ENCODE measurements at places on chromosomes 1 and 21.

GRCh38 chr1:165152727-165153126 is 203.8 kb downstream of the LMX1A start:
- no peaks in the 10 kb centered on the region for H3K4me1 ChIP-seq
- H3K4me3 ChIP-seq = no peak overlapping the region
- no peak overlapping the region for H3K27ac ChIP-seq
- no peaks in the 10 kb centered on the region for H3K36me3 ChIP-seq
- H3K27me3 ChIP-seq = no peaks in the 10 kb centered on the region
- no peak for DNase-seq

- DNase-seq = no peak
- no peaks in the 10 kb centered on the region for H3K36me3 ChIP-seq
- no peaks in the 10 kb centered on the region for H3K27me3 ChIP-seq
- H3K4me3 ChIP-seq = no peak overlapping the region
Measured at GRCh38 chr1:225474439-225474985, 46.7 kb upstream of the LBR start.

GRCh38 chr1:202587859-202588485 is 122.3 kb downstream of the SYT2 start:
- peaks cover 47% of the 10 kb centered on the region for H3K4me1 ChIP-seq
- peak overlapping the region; percentile 85 for H3K27ac ChIP-seq
- H3K36me3 ChIP-seq = peaks cover 12% of the 10 kb centered on the region
- no peak for DNase-seq
- H3K4me3 ChIP-seq = no peak overlapping the region

DNA sequence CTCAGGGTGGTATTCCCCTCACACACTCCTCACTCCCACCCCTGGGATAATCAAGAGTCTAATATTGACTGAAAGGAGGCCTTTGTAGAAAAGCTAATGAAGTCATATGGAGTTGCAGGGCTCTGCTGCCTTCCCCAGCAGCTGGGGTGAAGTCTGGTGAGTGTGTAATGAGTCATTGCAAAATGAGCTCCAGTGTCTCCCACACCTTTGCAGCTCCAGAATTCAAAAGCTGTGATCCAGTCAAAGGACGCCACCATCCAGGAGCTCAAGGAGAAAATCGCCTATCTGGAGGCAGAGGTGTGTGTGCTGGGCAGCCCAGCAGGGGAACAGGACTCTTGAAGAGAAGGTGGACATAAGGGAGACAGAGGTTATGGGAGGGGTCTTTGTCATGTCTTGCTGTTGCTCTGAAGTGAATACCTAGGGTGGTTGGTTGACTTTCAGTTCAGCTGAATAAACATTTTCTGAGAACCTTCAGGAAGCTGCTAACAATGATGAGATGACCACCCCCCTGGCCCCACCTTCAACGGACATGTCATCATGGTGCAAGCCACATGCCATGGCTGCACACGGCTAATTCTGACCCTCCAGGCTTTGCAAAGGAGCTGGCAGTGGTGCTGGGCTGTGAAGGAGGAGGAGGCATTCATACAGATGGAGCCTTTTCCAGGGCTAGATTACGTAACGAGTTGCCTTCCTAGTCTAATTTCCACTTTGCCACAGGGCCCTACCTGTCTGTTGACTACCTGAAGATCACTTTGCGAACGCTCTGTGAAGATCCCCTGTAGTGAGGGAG is 32.2 kb upstream of the SNX27 start:
- peaks cover 2% of the 10 kb centered on the region for H3K36me3 ChIP-seq
- H3K27me3 ChIP-seq = no peaks in the 10 kb centered on the region
- DNase-seq = no peak
- no peak overlapping the region for H3K4me3 ChIP-seq
- no peak overlapping the region for H3K27ac ChIP-seq

DNA sequence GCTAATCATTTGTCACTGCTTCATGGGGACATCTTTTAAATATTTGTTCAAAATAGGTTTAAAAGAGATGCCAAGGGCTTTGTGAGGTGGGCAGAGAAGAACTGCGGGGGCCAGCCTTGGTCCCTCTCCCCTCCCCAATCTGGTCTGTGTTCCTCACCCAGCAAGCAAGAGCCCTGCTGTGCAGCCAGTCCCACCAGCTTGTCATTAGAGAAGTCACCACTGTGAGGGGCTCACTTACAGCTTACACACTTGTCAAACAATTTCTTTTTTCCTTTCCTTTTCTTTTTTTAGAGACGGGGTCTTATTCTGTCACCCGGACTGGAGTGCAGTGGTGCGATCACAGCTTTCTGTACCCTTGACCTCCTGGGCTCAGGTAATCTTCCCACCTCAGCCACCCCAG is 10.4 kb upstream of the CDK18 start:
- no peaks in the 10 kb centered on the region for H3K27me3 ChIP-seq
- no peak for DNase-seq

DNA sequence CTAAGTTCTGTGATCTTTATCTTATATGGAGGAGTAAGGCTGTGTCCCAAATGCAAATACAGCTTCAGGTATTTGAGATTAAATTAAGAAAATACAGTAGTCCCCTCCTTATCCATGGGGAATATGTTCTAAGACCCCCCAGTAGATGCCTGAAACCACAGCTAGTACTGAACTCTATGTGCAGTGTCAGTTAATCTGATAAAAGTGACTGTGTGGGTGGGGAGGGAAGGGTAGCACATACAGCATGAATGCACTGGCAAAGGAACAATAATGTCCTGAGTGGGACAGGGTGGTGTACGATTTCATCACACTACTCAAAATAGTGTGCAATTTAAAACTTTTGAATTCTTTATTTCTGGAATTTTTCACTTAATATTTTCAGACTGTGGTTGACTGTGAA is 83.1 kb downstream of the HS2ST1 start:
- H3K4me1 ChIP-seq = no peaks in the 10 kb centered on the region
- DNase-seq = no peak
- H3K4me3 ChIP-seq = no peak overlapping the region
- H3K36me3 ChIP-seq = no peaks in the 10 kb centered on the region
- H3K27me3 ChIP-seq = no peaks in the 10 kb centered on the region
- no peak overlapping the region for H3K27ac ChIP-seq

GRCh38 chr1:223189903-223190724 is 47.1 kb upstream of the TLR5 start:
- no peaks in the 10 kb centered on the region for H3K36me3 ChIP-seq
- DNase-seq = no peak
- no peak overlapping the region for H3K4me3 ChIP-seq
- no peaks in the 10 kb centered on the region for H3K27me3 ChIP-seq

DNA sequence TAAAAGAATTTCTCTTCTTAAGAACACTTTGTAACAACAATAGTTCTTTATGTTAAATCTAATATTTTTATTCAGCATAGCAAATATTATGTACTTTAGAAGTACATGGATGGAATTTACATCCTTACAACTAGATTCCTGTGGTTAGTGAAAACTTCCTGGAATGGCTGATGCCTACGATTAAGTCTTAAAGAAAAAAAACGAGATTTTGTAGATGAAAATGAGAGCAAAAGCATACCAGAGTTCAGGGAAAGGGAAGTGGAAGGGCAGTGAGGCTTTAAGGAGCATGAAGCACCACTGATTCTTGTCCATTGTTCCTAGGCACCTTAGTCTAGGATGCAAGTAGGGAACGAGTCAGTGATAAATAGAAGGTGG is 26.7 kb downstream of the CFH start:
- no peak for DNase-seq
- no peak overlapping the region for H3K4me3 ChIP-seq
- H3K4me1 ChIP-seq = no peaks in the 10 kb centered on the region
- H3K27me3 ChIP-seq = no peaks in the 10 kb centered on the region
- no peak overlapping the region for H3K27ac ChIP-seq

- DNase-seq = no peak
- peak overlapping the region; percentile 99 for H3K27ac ChIP-seq
- H3K27me3 ChIP-seq = no peaks in the 10 kb centered on the region
- no peaks in the 10 kb centered on the region for H3K36me3 ChIP-seq
- H3K4me1 ChIP-seq = peaks cover 34% of the 10 kb centered on the region
- peak overlapping the region; percentile 91 for H3K4me3 ChIP-seq
Measured at GRCh38 chr1:153921803-153922075, 1.0 kb downstream of the GATAD2B start.

GRCh38 chr1:234775477-234776246 is 165.7 kb upstream of the IRF2BP2 start:
- peak overlapping the region; percentile 41 for H3K27ac ChIP-seq
- H3K27me3 ChIP-seq = peaks cover 3% of the 10 kb centered on the region
- H3K4me3 ChIP-seq = no peak overlapping the region
- H3K36me3 ChIP-seq = no peaks in the 10 kb centered on the region
- peak; percentile 62 for DNase-seq
- peaks cover 30% of the 10 kb centered on the region for H3K4me1 ChIP-seq

GRCh38 chr21:42524341-42525028 is 10.8 kb downstream of the SLC37A1 start:
- peak overlapping the region; percentile 84 for H3K27ac ChIP-seq
- H3K27me3 ChIP-seq = no peaks in the 10 kb centered on the region
- peak overlapping the region; percentile 38 for H3K4me3 ChIP-seq
- H3K4me1 ChIP-seq = peaks cover 49% of the 10 kb centered on the region
- peak; percentile 89 for DNase-seq
- no peaks in the 10 kb centered on the region for H3K36me3 ChIP-seq

GRCh38 chr21:34887725-34888568 is 161.2 kb downstream of the RUNX1 start:
- peaks cover 6% of the 10 kb centered on the region for H3K27me3 ChIP-seq
- peaks cover 49% of the 10 kb centered on the region for H3K4me1 ChIP-seq
- DNase-seq = peak; percentile 92
- peak overlapping the region; percentile 93 for H3K27ac ChIP-seq
- peak overlapping the region; percentile 92 for H3K4me3 ChIP-seq

DNA sequence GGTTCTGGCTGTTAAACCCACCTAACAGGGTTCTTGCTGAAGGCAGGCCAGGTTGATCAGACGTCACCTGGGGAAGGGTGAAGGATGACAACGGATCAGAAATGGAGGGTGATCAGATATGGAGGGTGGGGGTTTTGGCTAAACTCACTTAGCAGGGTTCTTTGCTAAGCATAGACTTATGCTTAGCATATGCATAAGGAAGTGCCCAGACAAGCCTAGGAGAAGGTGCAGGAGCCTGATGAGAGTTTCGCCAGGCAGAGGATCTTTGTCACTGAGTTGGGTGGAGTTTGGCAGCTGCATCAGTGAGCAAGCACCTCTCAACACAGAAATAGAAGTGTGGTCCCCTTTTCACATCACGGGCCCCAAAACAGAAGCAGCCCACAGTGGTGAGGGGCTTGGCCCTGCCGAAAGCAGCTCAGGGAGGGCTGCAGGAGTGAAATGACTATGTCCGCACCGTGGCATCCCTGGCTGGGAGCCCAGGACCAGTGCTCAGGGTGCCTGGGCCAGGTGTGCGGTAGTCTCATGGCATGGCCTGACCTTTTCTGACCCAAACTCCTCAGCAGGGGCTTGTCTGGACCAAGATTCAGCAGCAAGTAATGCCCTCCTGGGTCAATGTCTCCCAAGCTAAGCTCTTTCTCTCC is 101.6 kb downstream of the AJAP1 start:
- H3K4me3 ChIP-seq = no peak overlapping the region
- H3K27ac ChIP-seq = no peak overlapping the region
- no peaks in the 10 kb centered on the region for H3K4me1 ChIP-seq
- H3K27me3 ChIP-seq = no peaks in the 10 kb centered on the region
- no peak for DNase-seq

GRCh38 chr1:47478090-47478489 is 40.2 kb downstream of the FOXD2 start:
- peaks cover 10% of the 10 kb centered on the region for H3K4me1 ChIP-seq
- H3K4me3 ChIP-seq = no peak overlapping the region
- H3K36me3 ChIP-seq = no peaks in the 10 kb centered on the region
- DNase-seq = peak; percentile 76

DNA sequence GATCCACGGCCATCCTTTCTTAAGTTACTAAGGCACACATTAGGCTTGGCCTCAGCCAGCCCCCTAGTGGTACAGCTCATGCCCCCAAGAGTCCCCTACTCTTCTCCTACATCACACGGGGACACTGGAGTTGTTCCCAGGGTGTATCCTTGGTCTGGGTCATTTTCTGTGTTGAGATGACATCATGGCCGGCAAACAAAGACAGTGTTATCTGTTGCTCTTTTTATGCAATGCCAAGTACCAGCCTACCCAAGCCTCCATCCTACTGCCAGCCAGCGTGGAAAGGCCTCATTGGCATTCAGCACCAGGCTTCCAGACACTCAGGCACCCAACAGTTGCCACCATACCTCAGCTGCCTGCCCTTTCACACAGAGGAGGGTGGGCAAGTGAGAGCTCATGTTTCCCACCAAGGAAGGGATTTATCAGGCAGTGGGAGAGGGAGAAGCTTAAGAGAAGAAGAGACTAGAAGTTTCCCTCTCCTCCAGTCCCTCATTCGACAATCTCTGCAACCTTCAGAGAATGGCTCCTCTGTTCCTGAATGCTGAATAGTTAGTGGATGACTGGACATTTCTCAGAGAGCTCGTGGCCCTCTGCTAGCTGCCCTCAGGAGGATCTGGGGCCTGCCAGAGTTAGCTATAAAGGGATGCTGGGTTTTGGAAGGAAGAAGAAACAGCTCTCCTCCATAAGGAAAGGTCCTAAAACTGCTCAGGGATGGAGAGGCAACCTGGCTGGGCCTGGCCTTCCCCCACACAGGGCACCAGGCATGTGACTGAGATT is 17.7 kb downstream of the CBR1 start:
- no peak for DNase-seq
- H3K27ac ChIP-seq = no peak overlapping the region
- H3K27me3 ChIP-seq = no peaks in the 10 kb centered on the region

GRCh38 chr21:14886001-14886400 is 178.8 kb downstream of the NRIP1 start:
- no peak for DNase-seq
- H3K4me3 ChIP-seq = no peak overlapping the region
- no peaks in the 10 kb centered on the region for H3K27me3 ChIP-seq
- peaks cover 4% of the 10 kb centered on the region for H3K4me1 ChIP-seq
- no peak overlapping the region for H3K27ac ChIP-seq

- DNase-seq = no peak
- H3K4me3 ChIP-seq = no peak overlapping the region
- H3K4me1 ChIP-seq = no peaks in the 10 kb centered on the region
- H3K27me3 ChIP-seq = no peaks in the 10 kb centered on the region
- no peak overlapping the region for H3K27ac ChIP-seq
Measured at GRCh38 chr1:207364614-207365013, 43.1 kb downstream of the CD55 start.

DNA sequence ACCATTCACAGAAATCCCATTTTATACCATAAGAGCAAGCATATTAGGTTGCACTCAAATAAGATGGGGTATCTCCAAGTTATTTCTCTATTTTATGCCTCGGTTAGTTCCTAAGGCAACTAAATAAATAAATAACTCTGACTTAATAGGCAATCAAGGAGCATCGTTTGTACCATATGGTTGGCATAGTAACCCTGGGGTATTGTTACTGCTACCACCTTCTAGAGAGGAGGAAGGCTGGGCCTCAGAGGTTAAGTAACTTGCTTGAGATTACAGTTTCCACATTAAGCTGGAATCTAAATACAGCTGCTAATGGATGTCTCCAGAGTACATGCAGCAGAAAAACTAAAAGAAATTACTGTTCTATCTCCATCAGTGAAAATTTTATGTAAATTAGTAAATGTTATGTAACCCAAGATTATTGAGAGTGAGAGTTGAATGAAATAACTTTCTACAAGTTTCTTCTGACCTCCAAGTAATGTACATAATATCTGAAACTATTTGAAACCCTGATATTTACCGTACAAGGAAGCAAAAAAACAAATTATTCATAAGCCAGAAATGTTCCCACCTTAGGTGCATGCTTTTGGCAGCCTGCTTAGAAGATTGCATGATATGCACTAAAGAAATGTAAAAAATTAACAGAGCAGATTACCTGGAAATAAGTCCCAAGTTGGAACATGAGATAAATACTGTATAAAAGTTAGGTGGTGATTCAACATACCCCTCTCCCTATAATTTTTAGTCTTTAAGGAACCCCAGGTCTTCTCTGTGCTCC is 127.0 kb downstream of the CRB1 start:
- H3K27me3 ChIP-seq = no peaks in the 10 kb centered on the region
- no peak overlapping the region for H3K27ac ChIP-seq
- no peaks in the 10 kb centered on the region for H3K36me3 ChIP-seq
